ENCODE measurements at places on chromosomes 6 and 20.

DNA sequence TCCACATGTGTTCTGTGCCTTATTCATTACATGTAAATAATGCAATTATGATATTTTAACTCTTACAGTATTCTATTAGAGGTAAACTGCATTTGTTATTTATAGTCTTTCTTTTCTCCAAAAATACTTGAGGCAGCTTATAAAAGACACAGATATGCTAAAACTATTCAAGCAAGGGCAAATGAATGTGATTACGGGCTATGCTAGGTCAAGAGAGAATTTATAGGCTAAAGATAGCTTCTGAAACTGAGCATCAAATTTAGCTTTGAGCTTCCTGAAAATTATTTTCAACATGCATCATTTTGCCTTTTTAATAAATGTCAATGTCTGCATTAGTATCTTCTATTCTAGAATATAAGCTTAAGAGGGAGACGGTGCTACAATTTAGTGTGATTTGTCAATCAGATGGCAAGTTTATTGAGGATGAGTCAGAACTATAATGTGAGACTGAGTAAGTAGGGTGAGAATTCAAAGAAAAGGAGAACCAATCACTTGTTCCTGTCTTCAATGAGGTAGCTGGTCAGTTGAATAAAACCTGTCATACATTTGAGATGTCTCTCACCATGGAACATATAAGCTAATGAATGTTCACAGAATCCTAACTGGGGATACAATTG lies 669.4 kb upstream of the CITED2 start:
- no peak for DNase-seq

- DNase-seq, result peak; percentile 57
These were observed 186.9 kb upstream of the UST start for GRCh38 chr6:148559848-148560433.

GRCh38 chr6:41722969-41723529 lies 12.4 kb downstream of the TFEB start:
- no peak for DNase-seq

- no peak for DNase-seq
These were observed 1.6 kb downstream of the TFAP2C start for GRCh38 chr20:56630506-56631317.

GRCh38 chr6:118042855-118043254 lies 135.8 kb downstream of the SLC35F1 start:
- DNase-seq, result no peak

DNA sequence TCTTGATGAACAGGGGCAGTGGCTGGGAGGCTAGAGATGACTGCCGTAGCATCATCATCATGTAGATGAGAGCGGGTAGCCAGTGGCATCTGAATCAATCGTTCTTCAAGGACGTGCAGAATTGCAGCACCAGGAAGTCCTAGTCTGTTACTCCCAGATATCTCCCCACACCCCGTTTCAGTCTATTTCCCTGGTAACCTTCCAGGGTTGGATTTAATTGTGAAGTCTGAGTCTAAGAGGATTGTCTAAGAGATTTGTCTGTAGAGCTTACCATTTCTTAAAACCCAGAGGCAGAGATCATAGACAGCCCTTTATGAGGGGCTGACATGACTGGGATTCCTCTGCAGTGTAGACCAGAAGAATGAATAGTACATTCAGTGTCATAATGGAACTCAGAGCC lies 16.6 kb upstream of the CD83 start:
- DNase-seq, result no peak

- no peak for DNase-seq
These were observed 230.7 kb upstream of the BTBD3 start for GRCh38 chr20:11686820-11687543.

DNA sequence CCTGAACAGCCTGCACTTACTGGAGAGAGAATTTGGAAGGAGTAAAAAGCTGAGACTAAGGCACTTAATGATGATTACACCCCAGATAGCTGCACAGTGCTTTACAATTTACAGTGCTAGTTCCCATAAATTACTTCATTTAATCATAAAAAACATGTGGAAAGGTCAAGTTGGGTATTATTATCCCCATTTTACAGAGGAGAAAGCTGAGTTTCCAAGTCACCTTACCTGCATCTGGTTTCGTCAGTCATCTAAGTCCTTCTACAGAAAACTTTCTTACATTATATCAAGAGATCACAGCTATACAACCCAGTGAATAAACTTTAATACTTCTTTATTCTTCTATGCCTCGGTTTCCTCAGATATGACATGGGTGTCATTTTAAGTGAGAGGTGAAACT lies 3.3 kb downstream of the PTPRK start:
- no peak for DNase-seq

- no peak for DNase-seq
These were observed 60.0 kb downstream of the DNAH8 start for GRCh38 chr6:38774929-38775707.

DNA sequence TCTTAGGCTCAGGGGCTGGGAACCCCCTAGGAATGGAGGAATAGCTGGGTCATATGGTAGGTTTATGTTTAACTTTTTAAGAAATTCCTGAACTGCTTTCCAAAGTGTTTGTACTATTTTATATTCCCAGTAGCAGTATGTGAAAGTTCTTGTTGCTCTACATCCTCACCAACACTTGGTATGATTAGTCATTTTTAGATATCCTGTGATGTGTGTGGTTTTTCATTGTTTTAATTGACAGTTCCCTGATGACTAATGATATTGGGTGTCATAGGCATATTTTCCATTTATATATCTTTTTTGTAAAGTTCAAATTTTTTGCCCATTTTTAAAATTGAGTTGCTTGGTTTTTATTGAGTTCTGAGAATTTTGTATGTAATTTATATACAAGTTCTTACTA lies 72.3 kb downstream of the SLC16A10 start:
- DNase-seq, result no peak

GRCh38 chr6:56088641-56089040 lies 158.7 kb downstream of the COL21A1 start:
- DNase-seq, result no peak

DNA sequence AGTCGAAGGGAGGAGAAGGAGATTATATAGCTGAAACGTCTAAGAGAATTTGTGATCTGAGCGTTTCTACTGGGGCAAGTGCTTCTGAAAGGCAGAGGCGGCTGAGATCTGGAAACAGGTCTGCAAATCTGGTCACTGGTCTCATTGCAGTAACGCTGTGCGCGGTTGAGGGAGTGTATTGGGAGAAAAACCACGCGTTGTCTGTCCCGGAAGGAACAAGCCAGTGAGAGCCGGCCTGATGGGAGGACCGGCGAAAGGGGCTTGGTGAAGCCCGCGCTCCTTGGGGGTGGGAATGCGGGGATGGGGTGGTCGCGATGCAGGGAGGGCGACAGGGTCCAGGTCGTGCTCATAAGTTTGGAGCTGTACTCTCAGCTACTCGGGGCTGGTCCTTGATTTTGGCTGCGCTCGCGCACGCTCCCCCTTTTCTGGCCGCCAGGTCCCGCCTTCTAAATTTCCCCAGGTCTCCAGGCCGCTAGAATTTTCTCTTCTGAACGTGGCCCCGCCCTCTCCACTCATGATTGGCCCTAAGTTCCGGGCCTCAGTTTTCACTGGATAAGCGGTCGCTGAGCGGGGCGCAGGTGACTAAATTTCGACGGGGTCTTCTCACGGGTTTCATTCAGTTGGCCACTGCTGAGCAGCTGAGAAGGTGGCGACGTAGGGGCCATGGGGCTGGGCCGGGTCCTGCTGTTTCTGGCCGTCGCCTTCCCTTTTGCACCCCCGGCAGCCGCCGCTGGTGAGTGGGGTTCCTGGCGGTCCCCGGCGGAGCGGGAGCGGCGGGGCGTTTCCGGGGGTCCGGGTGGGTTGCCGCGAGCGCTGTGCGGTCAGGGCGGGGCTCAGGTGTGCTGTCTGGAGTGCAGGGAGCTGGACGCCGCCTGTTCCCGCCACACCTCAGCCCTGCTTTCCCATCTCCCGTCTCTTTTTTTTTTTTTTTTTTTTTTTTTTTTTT lies at the start of gene MICB:
TSS of gene MICB (plus strand) at position 615 of the 946 bp plus-strand sequence. CDS start at position 664, 49 bp downstream.
- DNase-seq, result peak; percentile 76

- DNase-seq, result no peak
These were observed 41.0 kb downstream of the C20orf203 start for GRCh38 chr20:32632461-32633354.

DNA sequence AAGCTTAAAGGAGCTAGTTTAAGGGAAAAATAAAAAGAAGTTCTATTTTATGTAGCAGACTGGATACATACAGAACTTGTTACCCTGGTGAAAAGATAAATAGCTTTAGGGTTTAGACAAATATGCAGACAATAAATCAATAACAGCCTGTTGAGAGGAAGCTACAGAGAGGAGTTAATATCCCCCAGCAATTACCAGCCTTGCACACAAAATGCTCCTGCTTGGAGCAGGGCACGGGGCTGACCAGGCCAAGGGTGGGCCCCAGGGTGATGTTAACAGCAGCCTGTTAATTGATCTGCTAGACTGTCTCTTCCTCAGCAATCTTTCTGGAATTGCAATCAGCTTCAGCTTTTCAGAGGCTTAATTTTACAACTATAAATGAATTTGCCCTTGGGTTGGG lies 125.1 kb upstream of the SOX4 start:
- DNase-seq, result no peak

Measured in stimulated activated CD8-positive, alpha-beta memory T cell treated with anti-CD3 and anti-CD28 coated beads, Interleukin-15, amount 100 ng/mL, for 48 hours (primary cell).